Breast epithelium (tissue), 4 donors: ENCODE measurements at places on chromosomes 11 and 22. TPM values are rescaled to one million over a fixed set of nuclear protein-coding genes. Genes with fewer than 3 reads are reported as not detected.

The SLC37A2 gene
- 3.9 TPM for total RNA-seq

The BBOX1 gene
- 14.4 TPM for total RNA-seq

The OR52N1 gene
- total RNA-seq, result not detected

DNA sequence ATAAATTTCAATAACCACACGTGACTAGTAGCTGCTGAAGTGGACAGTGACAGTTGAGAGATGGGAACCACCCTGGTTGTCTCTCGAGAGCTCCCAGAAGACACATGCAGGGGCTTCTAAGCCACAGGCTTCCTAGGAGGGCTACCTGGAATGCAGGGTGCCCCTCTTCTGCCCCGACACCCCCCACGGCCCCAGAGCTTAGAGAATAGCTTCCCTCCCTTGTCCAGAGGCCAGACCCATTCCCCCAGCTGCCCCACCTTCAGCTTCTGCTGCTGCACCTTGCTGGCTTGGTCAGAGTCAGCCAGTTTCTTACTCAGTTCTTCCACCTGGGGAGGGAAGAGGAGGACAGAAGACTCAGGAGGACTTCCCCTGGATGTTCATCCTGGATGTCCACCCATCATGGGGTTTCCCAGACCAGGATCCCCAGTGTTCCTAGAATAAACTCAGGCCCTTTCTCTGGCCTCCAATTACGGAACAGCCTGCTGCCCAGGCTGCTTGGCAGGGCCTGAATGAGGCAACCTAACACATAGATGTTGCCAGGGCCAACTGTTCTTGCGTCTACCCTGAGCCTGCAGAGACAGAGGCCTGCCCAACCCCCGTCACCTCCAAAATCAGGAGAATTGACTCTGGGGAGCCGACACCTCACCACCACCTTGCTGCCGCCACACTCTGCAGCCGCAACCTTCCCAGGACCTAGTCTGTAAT is 12.0 kb downstream of the IL18BP start:
- peaks cover 12% of the 10 kb centered on the region for H3K4me1 ChIP-seq
- H3K4me3 ChIP-seq, result no peak overlapping the region
- H3K27ac ChIP-seq, result peak overlapping the region; percentile 70
- peak; percentile 34 for DNase-seq
- peaks cover 29% of the 10 kb centered on the region for H3K36me3 ChIP-seq
